HCT116 (cell line): ENCODE measurements at places on chromosomes 16 and 17.
A peak's percentile ranks its signal among the peaks of the same experiment; 100 is the strongest.

- DNase-seq: no peak
These were observed 36.1 kb downstream of the MAP3K3 start for GRCh38 chr17:63658366-63658765.

- DNase-seq: no peak
These were observed 31.5 kb downstream of the ABCC12 start for GRCh38 chr16:48124266-48124665.

GRCh38 chr17:34383216-34383615 lies 20.2 kb upstream of the CCL1 start:
- no peak for DNase-seq

DNA sequence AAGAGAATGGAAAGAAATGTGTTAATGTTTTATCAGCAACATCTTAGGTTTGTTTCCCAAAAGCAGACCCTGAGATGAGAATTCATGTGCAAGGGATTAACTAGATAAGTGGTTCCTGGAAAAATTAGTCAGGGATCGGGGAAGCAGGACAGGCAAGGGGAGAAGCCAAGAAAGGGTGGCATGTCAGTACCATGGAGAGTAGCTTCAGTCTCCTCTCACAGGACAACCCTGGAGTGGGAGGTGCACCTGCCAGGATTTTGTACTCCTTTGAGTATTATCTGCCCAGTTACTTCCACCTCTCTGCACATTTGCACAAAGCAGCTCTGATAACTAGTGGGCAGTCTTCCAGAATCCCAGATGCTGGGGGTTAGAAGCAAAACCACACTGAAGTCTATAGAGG lies 117.0 kb downstream of the RGS9 start:
- no peak for DNase-seq

- DNase-seq: no peak
These were observed 9.3 kb upstream of the CNP start for GRCh38 chr17:41957031-41957868.

DNA sequence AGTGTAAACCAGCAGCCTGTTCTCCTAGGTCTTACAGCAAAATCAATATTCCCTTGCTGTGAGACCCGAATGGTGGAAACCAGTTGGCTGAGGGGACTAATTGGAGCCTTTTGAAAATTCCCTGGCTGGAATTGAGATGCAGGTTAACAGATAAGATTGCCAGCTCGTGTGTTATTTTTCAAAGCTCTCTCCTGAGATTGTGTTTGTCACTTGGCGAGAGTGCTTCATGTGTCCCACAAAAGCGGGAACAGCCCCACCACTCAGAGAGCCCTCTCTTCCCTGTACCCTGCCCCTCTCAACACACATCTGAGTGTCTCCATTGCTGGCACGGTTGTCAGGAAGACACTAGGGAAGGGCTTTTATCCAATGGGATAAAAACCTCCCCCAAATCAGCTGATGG lies 356.1 kb downstream of the CPPED1 start:
- DNase-seq: no peak

DNA sequence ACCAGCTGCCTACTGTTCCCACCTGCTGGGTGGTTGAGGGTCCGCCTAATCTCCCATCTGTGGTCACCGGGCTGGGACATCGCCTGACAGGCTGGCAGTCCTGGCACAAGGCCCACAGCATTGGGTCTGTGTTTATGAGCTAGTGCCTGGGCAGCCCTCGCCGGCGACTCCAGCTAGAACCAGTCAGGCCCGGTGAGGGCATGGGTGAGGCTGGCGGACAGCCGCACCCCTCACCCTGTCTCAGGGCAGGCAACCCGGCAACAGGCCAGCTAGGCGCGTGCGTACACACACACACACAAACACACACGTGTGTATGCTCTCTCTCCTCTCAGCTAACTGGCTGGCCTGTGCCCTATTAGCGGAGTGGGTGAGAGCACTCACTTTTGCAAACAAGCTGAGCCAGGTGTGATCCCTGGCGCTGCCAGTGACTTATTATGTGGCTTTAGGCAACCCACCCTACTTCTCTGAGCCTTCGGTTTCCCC lies 10.4 kb downstream of the HSD11B2 start:
- DNase-seq: no peak

- DNase-seq: no peak
These were observed 29.9 kb downstream of the ABCC12 start for GRCh38 chr16:48125888-48126287.

DNA sequence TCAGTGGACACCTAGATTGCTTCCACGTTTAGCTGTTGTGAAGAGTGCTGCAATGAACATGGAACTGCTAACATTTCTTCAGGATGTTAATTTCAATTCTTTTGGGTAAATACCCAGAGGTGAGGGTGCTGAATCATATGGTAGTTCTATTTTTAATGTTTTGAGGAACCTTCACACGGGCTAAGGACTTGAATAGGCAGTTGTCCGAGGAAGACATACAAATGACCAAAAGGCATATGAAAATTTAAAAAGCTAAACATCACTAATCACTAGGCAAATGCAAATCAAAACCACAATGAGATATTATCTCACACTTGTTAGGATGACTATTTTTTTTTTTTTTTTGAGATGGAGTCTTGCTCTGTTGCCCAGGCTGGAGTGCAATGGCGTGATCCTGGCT lies 173.3 kb downstream of the PRKCB start:
- DNase-seq: no peak

DNA sequence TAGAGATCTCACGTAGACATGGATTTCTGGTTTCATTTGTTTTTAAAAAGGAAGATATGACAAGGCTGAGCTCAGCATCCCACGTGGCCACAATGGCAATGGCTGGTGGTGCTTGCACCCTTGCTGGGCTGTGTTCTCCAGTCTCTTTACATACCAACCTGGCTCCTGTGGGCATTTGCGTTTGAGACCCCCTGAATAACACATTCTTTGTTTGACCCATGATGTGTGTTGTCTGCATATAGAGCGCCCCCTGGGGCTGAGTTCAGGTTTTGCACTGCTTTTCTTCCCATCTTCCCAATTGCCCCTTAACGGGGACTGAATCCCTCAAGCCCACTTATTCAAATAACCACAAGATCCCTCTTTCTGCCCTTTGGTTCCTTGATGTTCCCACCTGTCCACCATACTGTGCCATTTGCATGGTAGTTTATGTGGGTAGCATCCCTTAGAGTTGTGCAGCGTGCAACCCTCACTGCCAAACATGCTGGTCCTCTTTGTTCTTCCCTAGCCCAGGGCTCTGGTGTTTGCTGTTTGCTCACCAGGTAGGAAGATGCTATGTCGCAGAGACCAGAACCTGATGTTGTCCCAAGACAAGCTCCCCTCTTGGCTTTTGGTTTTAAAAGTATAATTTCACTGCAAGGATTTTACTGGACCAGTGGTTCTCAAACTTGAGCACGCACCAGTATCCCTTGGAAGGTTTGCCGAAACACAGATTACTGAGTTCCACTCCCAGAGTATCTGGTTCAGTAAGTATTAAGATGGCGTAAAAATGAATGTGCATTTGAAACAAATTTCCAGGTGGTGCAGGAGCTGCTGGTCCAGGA lies 38.5 kb upstream of the NKD1 start:
- DNase-seq: peak; percentile 40

GRCh38 chr16:70730031-70730430 lies 44.2 kb upstream of the MTSS2 start:
- DNase-seq: no peak

DNA sequence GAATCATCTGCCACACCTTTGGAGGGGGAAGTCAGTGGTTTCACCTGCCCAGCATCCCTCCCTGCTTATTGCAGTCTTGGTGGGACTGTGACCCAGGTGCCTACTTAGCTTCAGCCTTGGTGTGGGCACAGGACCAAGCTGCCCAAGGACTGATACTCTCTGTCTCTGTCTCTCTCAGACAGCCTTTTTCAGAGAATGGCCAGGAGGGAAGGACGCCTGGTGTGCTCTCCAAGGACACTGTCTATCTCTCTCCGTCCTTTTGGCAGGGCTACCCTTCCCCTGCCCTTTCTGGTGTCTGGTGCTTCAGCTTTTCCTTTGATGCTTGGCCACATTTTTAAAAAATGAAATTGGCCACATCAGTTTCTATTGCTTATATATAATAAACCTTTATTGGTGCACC lies 19.6 kb downstream of the PIK3R6 start:
- no peak for DNase-seq

GRCh38 chr16:78647019-78647418 lies 547.6 kb downstream of the WWOX start:
- no peak for DNase-seq

DNA sequence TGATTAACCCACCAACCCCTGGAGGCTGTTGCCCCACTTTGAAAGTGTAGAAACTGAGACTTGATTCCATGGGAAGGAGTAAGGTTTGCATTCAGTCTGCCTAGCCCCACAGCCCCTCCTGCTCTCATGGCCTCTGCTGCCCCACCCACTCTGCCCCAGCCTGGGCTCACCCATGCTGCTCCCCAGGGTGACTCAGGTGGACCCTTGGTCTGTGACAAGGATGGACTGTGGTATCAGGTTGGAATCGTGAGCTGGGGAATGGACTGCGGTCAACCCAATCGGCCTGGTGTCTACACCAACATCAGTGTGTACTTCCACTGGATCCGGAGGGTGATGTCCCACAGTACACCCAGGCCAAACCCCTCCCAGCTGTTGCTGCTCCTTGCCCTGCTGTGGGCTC lies 6.5 kb downstream of the PRSS41 start:
- DNase-seq: no peak

DNA sequence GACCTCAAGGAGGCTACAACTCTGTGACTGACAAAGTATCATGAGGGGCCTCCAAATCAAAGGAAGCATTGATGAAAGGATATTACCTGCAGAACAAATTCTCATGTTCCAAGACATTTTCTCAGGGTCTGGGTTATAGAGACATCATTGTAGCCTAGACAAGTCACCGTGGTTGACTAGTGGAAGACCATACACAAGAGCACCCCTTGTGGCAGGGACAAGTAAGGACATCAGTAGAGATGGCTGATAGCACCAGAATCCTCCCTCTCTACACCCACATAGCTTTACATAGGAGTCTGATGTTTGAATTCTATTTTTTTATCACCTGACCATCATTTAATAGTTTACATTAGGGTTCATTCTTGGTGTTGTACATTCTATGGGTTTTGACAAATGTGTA lies 32.5 kb upstream of the CDH8 start:
- no peak for DNase-seq

DNA sequence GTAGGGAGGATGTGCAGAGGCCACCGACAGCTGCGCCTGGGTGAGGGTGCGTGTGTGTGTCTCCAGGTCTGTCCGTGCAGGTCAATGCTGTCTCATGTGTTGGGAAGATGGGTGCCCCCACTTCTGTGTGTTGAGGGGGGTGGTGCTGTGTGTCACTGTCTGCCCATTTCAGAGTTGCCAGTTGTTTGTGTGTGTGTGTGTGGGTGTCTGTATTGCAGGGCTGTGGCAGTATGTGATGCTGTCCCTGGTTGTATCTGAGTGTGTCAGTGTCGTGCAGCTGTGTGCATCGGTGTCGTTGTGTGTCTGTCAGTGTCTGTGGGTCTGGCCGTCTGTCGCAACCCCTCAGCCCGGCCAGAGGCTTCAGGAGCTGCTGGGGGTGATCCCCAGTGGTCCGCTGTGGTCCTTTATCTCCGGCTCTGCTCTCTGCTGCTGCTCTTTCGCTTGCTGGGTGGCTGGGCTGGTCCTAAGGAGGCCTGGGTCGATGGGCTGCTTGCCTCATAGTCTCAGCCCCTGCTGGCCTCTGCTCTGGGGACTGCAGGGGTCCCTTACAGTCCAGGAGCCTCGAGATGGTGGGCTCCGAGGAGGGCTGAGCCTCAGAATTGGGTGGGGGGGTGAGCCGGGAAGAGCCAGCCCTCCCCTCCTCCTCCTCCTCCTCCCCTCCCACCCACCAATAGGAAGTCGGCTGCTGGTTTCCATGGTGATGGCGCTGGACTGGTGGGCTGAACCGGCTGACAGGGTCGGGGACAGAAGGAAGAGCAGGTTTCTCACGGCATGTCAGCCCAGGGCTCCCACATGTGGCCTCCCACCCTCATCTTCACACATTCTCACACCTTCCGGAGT lies at the start of gene TSPOAP1:
TSS of gene TSPOAP1 (minus strand) at position 601 of the 840 bp plus-strand sequence. CDS start 875 bp downstream, outside the sequence.
- DNase-seq: no peak

GRCh38 chr16:11796227-11797165 lies 562 bp downstream of the ZC3H7A start:
- no peak for DNase-seq

- no peak for DNase-seq
These were observed 65.7 kb upstream of the AXIN2 start for GRCh38 chr17:65627108-65627507.

DNA sequence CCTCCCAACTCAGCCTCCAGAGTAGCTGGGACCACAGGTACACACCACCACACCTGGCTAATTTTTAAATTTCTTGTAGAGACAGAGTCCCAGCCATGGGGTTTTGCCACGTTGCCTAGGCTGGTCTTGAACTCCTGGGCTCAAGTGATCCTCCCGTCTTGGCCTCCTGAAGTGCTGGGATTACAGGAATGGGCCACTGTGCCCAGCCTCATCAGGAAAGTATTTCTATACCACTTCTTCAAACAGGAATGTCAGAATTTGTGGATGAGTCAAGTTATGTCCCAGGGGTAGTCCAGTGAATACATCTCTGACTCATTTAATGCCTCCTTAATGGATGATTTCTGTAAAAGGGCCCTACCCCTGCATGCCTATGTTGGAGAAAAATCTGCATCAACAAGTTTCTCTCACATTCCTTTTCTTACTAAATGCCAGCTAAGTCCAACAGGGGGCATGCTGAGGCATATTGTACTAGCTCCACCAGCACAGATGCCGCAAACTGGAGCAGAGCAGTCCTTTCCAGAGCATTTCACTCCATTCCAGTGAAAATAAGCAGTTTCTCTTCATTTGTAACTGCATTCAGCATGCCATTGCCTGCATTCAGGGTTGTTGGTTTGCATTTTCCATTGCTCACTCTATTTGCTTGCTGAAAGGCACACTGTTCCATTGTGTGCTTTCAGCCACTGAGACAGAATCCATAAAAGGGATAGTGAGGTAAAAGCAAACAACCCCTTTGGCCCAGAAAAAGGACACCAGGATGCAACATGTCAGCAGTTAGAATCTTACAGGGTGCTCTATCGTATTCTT lies 5.3 kb upstream of the CAVIN1 start:
- peak; percentile 88 for DNase-seq

- DNase-seq: peak; percentile 59
These were observed at the start of gene FA2H for GRCh38 chr16:74774223-74775139. TSS of gene FA2H (minus strand) at chr16:74774820. CDS start at chr16:74774755, 65 bp downstream.
